ENCODE measurements at places on chromosomes 1 and 21.

- DNase-seq = no peak
Observed at GRCh38 chr1:161491472-161491871, 13.8 kb upstream of the FCGR2A start.

DNA sequence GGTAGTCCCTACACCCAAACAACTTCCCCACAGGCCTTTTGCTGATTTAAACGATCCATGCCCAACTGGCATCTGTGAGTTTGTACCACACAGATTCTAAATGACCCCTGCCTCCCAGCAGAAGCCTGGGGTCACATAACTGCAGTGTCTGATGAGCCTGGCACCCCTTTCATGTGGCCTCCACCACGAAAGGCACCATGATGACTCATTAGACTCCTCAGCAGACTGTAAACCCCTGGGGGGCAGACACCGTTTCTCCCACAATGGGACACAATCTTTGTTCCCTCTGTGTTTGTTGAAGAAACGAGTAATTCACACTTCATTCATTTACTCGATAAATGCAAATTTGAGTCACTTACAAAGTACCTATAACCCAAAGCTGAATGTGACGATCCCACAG lies 81.6 kb downstream of the CCDC185 start:
- DNase-seq = no peak

GRCh38 chr1:55275151-55275748 lies 60.1 kb upstream of the USP24 start:
- DNase-seq = peak; percentile 60

DNA sequence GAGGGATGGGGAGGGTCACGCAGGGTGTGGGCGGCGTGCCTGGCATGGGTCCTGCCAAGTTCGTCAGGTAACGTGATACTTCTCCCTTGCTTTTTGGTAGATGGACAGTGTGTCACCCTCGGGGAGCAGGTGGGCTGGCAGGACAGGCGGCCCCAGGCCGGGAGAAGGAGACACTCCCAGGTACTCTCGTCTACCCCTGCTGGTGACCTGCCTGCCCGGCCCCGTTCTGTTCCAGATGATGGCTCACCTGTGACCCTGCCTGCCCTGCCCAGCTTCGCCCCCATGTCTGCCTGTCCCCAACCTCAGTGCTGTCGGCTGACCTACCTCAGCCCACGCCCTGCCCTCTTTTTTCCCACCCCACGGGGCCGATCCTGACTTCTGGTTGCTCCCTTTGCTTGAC lies 144.7 kb downstream of the PCBP3 start:
- DNase-seq = no peak

GRCh38 chr1:27166351-27166802 lies 11.5 kb upstream of the SLC9A1 start:
- DNase-seq = no peak

GRCh38 chr1:246220495-246221065 lies 286.5 kb downstream of the SMYD3 start:
- DNase-seq = no peak

DNA sequence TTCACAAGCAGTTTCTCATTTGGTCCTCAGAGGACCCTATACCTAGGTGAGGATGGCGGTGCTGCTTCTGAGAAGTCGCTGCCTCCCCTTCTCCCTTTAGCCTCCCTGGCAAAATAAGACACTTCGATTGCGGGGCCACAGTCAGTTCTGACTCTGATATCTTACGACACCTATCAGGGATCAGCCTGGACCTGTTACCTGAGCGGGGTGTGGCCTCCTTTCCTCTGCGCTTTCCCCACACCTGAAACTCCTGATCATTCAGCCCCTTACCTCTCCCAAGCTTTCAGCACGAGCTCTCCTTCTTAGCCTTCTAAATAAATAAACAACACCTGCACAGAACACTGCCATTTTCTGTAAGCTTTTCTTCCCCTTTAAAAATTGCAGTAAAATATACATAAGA lies 24.6 kb upstream of the GPR137B start:
- no peak for DNase-seq

DNA sequence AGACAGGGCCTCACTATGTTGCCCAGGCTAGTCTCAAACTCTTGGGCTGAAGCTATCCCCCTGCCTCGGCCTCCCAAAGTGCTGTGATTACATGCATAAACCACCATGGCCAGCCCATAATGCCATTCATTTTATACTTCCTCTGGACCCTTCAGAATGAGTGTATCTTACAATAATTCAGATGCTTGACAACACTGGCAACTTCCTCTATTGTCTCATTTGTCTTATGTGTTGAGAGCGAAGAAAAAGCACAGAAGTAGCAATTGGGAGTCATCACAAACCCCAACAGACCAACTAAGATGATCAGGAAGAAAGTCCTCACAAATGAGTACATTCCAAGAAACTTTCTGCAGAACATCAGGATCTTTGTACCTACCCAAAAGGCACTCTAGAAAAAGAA lies 191.9 kb downstream of the RERE start:
- DNase-seq = no peak

- DNase-seq = peak; percentile 71
Observed at GRCh38 chr1:15703562-15703961, 19.4 kb downstream of the PLEKHM2 start.

DNA sequence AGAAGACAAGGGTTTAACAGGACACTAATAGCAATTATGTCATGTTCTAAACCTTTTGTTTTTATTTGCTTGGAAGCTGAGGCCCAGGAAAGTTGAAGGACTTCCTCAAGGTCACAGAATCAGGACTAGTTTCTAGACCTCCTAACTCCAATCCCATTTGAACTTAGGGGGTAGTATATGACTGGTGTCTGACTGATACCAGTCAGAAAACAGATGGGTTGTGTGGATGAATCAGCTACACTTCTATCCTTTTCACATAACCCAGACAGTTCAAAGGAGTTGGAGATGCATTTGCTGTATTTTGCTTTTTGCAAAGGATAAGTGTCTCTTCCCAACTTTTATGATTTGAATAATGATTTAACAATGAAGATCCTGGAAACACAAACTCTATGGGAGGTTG lies 322.5 kb downstream of the HLX start:
- DNase-seq = no peak

DNA sequence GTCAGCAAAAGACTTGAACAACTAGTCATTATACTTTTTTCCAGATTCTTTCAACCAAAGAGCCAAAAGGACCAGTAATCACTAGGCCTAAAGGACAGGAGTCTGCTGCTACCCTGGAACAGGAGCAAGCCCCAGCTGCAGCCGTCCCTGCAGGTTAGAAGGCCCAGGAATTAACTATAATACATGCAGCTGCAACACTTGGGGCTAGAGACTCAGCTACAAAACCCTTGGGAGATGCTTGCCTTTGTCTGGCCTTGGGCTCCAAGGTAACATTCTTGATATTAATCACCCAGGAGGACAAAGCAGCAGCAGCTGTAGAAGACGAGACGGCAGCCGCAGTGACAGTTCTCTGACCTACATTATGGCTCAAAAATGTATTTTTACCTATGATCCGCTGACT lies 841.2 kb upstream of the ADGRL4 start:
- DNase-seq = no peak

- no peak for DNase-seq
Observed at GRCh38 chr1:41103766-41104165, 82.2 kb upstream of the SLFNL1 start.

- DNase-seq = no peak
Observed at GRCh38 chr1:97505289-97505688, 415.5 kb downstream of the DPYD start.

GRCh38 chr1:77133731-77134358 lies 85.4 kb downstream of the PIGK start:
- DNase-seq = no peak

Measured in globus pallidus (tissue), 1 donor.